ENCODE measurements at places on chromosomes 2 and 18. TPM values are rescaled to one million over a fixed set of nuclear protein-coding genes. Genes with fewer than 3 reads are reported as not detected.

- DNase-seq, result no peak
These were observed 9.6 kb downstream of the EMX1 start for GRCh38 chr2:72926811-72927465.

DNA sequence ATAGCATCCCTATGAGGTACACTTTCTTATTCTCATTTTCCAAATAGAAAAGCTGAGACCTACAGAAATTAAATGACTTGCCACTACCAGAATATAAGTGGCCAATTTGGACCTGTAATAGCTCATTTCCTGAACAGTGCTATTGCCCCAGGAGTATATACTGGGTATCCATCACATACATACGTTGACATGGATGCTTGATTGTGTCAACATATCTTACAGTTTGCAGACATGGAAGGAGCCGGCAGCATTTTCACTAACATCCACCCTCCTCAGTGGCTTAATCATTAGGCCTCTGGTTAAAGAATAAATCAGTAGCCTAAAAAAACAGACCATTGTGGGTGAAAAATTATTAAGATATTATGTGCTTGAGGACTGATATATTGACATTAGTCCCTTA is 829.3 kb downstream of the LRP1B start:
- DNase-seq, result no peak

GRCh38 chr2:139411236-139411635 is 631.0 kb upstream of the NXPH2 start:
- DNase-seq, result no peak

- DNase-seq, result no peak
These were observed 7.2 kb downstream of the TRIB2 start for GRCh38 chr2:12723736-12724463.

- no peak for DNase-seq
These were observed 102.9 kb upstream of the ARL5A start for GRCh38 chr2:151931030-151931611.

DNA sequence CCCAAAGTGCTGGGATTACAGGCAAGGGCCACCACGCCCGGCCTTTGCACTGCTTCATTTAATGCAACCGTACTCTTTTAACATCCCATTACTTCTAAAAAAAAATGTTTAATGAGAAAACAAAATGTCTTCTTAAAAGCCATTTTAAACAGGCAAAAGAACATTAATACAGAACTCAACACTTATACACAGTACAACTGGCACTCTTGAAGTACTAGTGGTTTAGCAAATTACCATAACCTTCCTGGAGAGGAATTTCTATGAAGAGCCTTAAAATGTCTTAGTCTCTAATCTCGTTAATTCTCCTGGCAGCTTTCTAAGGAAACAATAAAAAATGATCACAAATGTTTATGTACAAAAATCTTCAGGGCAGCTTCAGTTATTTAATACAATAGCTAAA is 5.9 kb downstream of the IWS1 start:
- DNase-seq, result no peak

DNA sequence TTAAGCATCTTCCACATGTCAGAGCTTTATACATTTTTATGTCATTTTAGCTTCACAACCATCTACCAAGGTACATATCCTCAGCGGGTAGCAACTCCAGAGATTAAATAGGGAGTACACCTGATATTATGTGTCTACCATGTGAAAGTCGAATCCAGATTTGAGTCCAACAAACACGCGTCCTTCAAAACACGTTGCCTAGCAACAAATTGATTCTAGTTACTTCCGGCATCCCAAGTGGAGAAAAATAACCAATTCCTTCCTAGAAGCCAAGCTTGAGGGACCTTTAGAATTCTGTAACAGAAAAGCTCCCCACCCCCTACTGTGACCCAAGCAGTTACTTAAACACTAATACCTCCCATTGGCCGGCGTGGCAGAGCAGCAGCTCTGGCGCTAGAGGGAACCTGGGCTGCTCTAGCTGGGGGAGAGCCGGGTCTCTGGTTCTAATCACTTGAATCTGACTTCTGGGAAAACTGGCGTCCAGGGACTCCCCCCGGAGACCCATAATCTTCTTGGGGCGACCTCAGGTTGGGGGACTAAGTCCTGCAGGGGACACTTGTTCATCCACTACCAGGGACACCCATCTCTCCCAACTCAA is at the start of gene ERICH2:
Gene ERICH2, plus strand, starts transcription at position 371 of the 598 bp plus-strand sequence. CDS start 304 bp downstream, outside the sequence.
- peak; percentile 2 for DNase-seq

DYNAP gene
- not detected for total RNA-seq

GPBAR1 gene
- 0.18 TPM for total RNA-seq

EMILIN1 gene
- 2.4 TPM for total RNA-seq

DNA sequence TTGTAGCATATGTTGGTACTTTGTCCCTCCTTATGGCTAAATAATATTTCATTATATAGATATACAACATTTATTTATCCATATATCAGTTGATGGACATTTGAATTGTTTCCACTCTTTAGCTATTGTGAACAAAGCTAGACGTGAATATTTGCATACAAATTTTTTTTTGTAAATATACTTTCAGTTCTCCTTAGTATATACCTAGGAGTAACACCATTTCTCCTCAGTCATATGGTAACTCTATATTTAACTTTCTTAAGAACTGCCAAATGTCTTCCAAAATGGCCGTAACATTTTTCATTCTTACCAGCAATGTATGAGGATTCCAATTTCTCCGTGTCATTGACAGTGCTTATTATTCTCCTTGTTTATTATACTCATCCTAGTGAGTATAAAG is 74.5 kb downstream of the TMEM185B start:
- no peak for DNase-seq

DNA sequence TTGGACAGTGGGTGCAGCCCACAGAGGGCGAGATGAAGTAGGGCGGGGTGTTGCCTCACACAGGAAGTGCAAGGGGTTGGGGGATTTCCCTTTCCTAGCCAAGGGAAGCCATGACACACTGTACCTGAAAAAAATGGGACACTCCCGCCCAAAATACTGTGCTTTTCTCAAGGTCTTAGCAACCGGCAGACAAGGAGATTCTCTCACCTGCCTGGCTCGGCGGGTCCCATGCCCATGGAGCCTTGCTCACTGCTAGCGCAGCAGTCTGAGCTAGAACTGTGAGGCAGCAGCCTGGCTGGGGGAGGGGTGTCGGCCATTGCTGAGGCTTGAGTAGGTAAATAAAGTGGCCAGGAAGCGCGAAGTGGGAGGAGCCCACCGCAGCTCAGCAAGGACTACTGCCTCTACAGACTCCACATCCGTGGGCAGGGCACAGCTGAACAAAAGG is 244.7 kb downstream of the NBAS start:
- DNase-seq, result no peak

FSIP2 gene
- 3.3 TPM for total RNA-seq

GRCh38 chr2:110794951-110795350 is 62.6 kb downstream of the ACOXL start:
- no peak for DNase-seq

- no peak for DNase-seq
These were observed 72.9 kb downstream of the ZBTB7C start for GRCh38 chr18:48336332-48336731.

DNA sequence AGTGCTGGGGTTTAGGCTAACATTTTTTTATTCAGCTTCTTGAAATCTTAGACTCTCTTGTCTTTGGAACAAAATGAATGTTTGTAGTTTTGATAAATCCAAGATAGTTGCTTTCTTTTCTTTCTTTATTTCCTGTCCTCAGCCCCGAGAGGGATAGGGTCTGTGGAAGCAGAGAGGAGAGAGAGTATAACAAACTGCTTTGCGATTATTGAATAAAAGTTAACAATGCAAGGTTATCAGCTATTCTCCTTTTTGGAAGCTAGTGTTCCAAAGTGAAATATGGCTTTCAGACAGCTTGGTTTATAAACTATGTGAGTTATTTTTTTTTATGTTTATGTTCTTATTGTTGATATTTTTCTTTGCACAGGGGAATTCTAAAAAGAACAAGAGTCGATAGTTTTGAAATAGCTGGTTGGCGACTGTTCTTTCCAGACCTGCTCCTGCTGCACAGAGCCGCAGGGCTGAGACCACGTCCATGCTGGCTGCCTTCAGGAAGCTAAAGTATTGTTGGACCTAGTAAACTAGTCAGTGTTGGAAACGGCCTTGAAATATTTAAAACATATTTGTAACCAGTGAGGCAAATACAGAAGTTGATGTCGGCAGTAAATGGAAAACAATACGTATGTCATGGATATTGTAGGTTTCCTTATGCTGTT is 15.5 kb upstream of the STON1 start:
- no peak for DNase-seq

DNA sequence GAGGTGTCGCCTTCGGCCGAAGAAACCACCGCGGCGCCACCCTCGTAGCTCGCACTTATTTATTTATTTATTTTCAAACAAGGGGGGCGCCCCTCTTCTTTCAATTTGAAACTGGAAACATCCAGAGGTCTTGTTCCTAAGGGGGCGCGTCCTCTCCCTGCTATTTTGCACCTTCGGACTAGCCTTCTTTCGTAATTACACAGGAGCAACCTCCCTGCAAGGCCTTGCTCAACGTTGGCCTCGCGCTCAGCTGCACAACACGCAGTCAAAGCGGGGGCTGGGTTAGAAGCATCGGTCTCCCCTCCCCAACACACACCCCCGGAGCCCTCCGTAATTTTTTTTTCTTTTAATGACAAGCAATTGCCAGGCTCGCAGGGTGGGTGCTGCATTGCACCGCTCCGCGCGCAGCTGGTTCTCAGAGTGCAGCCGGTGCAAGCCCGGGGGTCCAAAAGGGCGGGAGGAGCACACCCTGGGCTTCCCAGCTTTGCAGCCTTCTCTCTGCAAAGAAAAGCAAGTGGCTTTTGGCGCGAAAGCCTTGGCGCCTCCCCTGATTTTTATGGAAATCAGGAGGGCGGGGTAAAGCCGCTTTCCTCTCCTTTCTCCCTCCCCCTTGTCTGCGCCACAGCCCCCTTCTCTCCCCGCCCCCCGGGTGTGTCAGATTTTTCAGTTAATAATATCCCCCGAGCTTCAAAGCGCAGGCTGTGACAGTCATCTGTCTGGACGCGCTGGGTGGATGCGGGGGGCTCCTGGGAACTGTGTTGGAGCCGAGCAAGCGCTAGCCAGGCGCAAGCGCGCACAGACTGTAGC is at the start of gene MYCN:
Gene MYCN, plus strand, starts transcription at position 697 of the 807 bp plus-strand sequence. CDS start 1,515 bp downstream, outside the sequence.
- DNase-seq, result no peak

GRCh38 chr18:23578067-23578701 is 8.1 kb downstream of the NPC1 start:
- DNase-seq, result no peak

FAM237A gene
- not detected for total RNA-seq

STARD6 gene
- not detected for total RNA-seq

DNA sequence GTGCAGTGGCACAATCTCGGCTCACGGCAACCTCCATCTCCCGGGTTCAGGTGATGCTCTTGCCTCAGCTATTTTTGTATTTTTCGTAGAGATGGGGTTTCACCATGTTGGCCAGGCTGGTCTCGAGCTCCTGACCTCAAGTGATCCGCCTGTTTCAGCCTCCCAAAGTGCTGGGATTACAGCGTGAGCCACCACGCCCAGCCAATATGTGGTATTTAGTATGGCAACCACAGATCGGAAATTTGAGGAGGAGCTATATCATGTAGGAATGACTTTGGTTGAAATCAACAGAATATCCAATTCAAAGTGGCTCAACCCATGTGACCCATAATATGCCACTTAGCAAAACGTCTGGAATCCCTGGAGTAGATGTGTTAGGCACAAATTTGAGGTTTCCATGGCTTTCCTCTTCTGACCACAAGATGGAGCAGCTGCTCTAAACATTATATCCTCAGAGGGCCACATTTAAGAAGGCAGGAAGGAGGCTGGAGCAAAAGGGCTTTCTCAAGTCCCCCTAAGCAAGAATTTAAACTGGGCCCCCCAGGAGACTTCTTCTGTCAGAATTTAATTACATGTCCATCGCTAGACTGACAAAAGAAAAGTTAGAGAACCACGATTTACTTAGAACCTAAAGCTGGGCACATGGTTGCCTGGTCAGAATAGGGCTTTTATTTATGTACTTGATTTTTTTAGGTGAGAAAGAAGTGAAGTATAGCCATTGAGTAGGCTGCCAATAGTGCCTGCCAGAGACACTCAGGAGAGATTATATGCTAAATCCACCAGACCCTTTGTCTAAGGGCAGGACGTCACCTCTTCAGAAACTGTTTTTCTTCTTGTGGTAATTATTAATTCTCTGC is 49.6 kb upstream of the ITSN2 start:
- DNase-seq, result peak; percentile 74
